ENCODE measurements at places on chromosomes 3 and 15. TPM values are rescaled to one million over a fixed set of nuclear protein-coding genes. Genes with fewer than 3 reads are reported as not detected.

Gene ST3GAL6
- 21.7 TPM for total RNA-seq

Gene TICRR
- total RNA-seq = 0.52 TPM

Gene ATP13A5
- total RNA-seq = 1.1 TPM

Gene PXK
- 41.7 TPM for total RNA-seq

Gene NR1I2
- 0.55 TPM for total RNA-seq

Gene XCR1
- 0.18 TPM for total RNA-seq

Gene WNT7A
- total RNA-seq = 2.0 TPM

Gene KY
- total RNA-seq = 0.06 TPM

Gene IQCF2
- not detected for total RNA-seq

Gene MORC1
- not detected for total RNA-seq

Gene RHOV
- 8.5 TPM for total RNA-seq

Gene ADGRG7
- total RNA-seq = not detected

Gene AADAC
- 33.3 TPM for total RNA-seq

Gene FANCD2OS
- total RNA-seq = not detected

Gene SLCO2A1
- 27.2 TPM for total RNA-seq

- H3K4me1 ChIP-seq = no peaks in the 10 kb centered on the region
- no peak overlapping the region for H3K4me3 ChIP-seq
- H3K27me3 ChIP-seq = no peaks in the 10 kb centered on the region
- H3K36me3 ChIP-seq = no peaks in the 10 kb centered on the region
Observed at GRCh38 chr3:30227571-30228301, 378.7 kb upstream of the TGFBR2 start.

GRCh38 chr15:95944661-95945255 is 385.7 kb upstream of the NR2F2 start:
- no peaks in the 10 kb centered on the region for H3K27me3 ChIP-seq
- H3K4me1 ChIP-seq = no peaks in the 10 kb centered on the region
- H3K4me3 ChIP-seq = no peak overlapping the region
- no peak overlapping the region for H3K27ac ChIP-seq
- no peaks in the 10 kb centered on the region for H3K36me3 ChIP-seq

- no peaks in the 10 kb centered on the region for H3K27me3 ChIP-seq
- no peaks in the 10 kb centered on the region for H3K4me1 ChIP-seq
- no peak overlapping the region for H3K27ac ChIP-seq
Observed at GRCh38 chr15:92954578-92954977, 54.5 kb downstream of the CHD2 start.

DNA sequence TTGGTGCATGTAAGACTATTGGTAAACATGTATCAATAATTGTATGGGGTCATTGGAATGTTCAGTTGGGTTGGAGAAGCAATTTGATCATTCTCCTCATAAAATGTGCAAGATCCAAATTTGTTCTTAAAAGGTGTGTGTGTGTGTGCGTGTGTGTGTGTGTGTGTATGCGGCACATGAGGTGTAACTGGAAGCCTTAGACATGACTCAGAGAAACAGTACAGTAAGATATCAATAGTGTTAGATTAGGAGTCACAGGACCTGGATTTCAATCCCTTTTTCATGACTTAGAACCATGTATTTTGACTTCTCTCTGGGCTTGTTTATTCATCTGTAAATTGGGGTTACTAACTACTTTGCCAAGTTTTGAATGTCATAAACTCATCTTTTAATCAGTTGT is 38.3 kb downstream of the RSRC1 start:
- no peaks in the 10 kb centered on the region for H3K27me3 ChIP-seq
- no peaks in the 10 kb centered on the region for H3K36me3 ChIP-seq
- H3K4me1 ChIP-seq = no peaks in the 10 kb centered on the region
- H3K27ac ChIP-seq = no peak overlapping the region
- no peak overlapping the region for H3K4me3 ChIP-seq

DNA sequence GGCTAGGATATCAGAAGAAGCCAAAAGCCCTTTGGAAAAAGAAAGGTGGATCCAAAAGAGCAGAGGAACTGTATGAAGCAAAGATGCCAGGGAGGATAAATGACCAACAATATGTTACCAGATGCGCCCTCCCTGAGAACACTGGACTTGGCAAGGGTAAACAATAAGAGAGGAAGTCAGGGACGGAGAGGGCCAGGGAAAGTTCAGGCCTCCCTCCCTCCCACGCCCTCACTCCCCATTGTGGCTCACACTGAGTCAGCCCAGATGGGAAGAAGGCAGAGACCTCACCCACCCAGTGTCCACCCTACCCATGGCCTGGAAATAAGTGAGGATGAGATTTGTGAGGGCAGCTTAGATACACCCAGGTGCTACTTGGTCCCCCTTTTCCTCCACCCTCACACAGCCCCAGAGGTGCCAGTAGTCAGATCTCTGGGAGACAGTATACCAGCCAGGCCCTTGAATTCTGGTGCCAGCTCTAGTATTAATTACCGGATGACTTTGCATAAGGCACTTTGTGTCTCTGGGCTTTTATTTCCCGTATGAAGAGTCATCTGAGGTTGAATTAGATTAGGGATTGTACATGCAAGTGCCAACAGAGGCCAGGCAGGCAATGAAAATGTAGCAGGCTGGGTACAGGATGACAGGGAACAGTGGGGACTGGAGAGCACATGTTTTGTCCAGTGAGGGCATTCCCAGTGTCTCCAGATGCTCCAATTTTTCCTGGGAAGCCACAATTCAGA is 35.1 kb upstream of the FRMD4B start:
- no peak overlapping the region for H3K4me3 ChIP-seq
- no peaks in the 10 kb centered on the region for H3K4me1 ChIP-seq
- no peaks in the 10 kb centered on the region for H3K27me3 ChIP-seq

- no peaks in the 10 kb centered on the region for H3K36me3 ChIP-seq
- H3K27me3 ChIP-seq = no peaks in the 10 kb centered on the region
- peaks cover 4% of the 10 kb centered on the region for H3K4me1 ChIP-seq
- peak; percentile 93 for DNase-seq
- no peak overlapping the region for H3K4me3 ChIP-seq
Observed at GRCh38 chr3:9198899-9199335, 50.5 kb downstream of the SRGAP3 start.

DNA sequence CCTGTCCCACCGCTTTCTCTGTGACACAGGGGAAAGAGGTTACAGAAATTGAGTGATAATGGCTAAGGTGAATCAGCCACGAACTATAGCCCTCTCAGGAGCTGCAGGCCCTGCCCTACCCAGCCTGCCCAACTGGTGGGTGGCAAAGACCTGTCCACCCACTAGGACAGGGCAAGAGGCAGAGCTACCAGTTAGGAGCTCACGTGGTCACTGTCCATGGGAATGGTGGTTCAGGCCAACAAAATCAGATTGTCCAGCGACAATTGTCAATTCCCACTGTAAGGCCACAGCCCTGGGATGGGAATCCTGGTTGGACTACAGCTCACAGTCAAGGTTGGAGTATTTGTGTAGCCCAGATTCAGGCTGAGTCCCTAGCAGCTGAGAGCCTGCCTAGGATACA is 75.0 kb downstream of the PPCDC start:
- H3K4me1 ChIP-seq = no peaks in the 10 kb centered on the region
- H3K36me3 ChIP-seq = no peaks in the 10 kb centered on the region
- H3K4me3 ChIP-seq = no peak overlapping the region
- no peak overlapping the region for H3K27ac ChIP-seq
- DNase-seq = no peak

DNA sequence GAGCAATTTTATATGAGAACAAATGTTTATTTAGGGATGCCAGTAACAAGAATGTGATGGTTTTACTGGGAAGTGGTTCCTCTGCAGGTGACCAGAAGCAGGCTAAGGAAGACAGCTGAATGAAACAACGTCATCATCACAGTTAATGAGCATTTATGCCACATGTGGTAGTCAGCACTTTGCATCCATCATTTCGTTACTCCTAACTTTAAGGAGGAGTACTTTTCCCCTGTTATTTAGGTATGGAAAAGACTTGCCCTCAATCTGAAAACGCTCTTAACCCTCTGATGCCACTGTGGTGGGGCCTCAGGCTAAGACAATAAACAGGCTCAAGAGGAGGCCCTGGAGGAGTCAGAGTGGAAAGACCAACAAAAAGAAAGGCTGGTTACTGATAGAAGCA is 31.2 kb downstream of the INTS14 start:
- peaks cover 6% of the 10 kb centered on the region for H3K4me1 ChIP-seq
- peaks cover 41% of the 10 kb centered on the region for H3K36me3 ChIP-seq
- peak overlapping the region; percentile 52 for H3K27ac ChIP-seq

- no peaks in the 10 kb centered on the region for H3K4me1 ChIP-seq
- no peaks in the 10 kb centered on the region for H3K36me3 ChIP-seq
- H3K4me3 ChIP-seq = no peak overlapping the region
- no peaks in the 10 kb centered on the region for H3K27me3 ChIP-seq
Observed at GRCh38 chr15:81485806-81486205, 111.8 kb upstream of the TMC3 start.

DNA sequence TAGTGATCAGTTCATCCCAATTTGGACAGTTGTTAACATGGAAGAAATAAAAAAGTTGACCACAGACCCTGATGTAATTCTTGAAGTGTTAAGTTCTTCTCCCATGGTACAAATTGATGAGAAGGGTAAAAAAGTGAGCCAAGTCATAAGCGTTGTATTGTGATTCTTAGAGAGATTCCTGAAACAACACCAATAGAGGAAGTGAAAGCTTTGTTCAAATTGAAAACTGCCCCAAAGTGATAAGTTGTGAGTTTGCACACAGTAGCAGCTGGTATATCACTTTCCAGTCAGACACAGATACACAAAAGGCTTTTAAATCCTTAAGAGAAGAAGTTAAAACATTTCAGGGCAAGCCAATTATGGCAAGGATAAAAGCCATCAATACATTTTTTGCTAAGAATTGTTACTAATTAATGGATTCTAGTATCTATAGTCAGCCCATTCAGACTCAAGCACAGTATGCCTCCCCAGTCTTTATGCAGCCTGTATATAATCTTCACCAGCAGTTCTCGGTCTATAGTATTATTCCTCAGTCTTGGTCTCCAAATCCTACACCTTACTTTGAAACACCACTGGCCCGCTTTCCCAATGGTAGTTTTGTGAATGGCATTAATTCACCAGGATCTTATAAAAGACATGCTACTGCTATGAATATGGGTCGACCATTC is 38.2 kb downstream of the CDIN1 start:
- H3K4me3 ChIP-seq = no peak overlapping the region
- H3K27ac ChIP-seq = no peak overlapping the region
- DNase-seq = no peak
- H3K4me1 ChIP-seq = no peaks in the 10 kb centered on the region
- H3K36me3 ChIP-seq = no peaks in the 10 kb centered on the region

DNA sequence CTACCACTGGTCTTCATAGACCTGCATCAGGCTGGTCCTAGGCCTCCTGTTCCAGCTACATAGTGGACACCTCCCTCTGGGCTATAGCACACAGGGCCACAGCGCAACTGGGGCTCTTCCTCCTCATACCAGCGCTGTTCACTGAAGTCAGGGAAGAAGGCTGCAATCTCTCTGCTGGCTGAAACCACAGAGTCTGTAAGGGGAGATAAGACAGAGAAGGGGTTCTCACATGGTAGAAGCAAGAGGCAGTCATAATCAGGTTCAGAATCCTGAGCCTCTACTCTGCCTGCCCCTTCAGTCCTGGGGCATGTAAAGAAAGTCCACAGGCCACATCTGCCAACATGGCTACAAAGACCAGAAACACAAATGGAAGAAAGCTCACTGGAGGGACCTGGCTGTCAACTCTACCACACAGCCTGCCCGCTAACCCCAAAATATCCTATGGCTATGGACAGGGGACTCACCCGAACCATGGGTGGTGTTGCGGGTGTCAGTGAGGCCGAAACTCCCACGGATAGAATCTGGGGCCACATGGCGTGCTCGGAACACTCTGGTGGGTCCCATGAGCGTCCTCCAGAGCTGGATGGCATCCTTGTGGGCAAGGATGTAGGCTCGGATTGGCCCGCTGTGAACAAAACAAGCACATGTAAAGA is 38.7 kb downstream of the SPINK8 start:
- DNase-seq = no peak
- H3K4me1 ChIP-seq = no peaks in the 10 kb centered on the region
- no peak overlapping the region for H3K4me3 ChIP-seq
- H3K36me3 ChIP-seq = peaks cover 9% of the 10 kb centered on the region

DNA sequence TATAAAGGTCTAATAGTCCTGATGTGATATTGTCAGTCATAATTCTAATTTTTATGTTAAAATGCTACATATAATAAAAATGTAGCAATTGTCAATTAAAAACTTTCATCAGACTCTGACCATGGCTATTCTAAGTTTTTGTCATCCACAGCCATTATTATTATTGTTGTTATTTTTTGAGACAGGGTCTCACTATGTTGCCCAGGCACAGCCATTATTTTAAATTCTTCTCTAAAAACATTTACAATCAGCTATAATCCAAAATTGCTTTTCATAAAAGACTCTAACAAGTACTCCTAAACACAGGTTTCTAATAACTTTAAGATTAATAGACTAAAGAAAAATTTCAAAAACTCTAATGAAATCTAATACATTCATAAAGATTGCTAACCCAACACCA is 41.0 kb upstream of the SETD2 start:
- no peak for DNase-seq
- no peaks in the 10 kb centered on the region for H3K36me3 ChIP-seq
- no peaks in the 10 kb centered on the region for H3K27me3 ChIP-seq
- H3K4me3 ChIP-seq = no peak overlapping the region

DNA sequence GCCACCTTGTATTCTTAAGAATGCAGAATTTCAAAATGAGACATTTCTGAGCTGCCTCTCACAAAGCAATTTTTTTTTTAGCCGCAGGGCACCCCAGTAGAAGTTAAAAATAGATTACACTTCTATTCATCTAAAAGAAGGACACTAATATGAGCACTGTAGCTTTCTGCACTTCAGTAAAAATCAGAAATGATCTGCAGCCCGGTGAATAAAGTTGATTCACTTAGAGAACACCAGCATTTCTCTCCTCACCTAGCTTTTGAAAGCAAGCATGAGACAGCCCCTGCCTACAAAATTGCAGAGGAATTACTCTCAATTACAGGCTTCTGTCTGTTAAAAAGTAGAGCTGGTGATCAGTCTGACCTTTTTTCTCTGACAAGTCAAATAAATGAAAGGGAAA is 1062.4 kb downstream of the FHIT start:
- no peaks in the 10 kb centered on the region for H3K4me1 ChIP-seq
- H3K27me3 ChIP-seq = no peaks in the 10 kb centered on the region
- DNase-seq = no peak

DNA sequence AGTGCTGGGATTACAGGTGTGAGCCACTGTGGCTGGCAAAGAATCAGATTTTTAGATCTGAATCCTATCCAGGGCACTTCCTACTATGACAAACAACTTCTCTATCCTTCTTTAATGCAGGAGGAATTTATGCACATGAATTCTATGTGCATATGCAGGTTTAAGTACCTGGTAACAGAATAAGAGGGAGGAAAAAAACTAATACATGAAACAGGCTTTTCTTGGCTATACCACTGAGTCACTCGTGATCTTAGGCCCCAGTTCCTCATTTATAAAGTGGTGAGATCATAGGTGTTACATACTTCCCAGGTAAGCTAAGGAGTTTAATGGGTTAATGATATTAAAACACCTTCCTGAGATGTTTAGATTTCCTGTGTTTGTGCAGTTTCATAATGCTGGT is 108.2 kb downstream of the TP63 start:
- H3K36me3 ChIP-seq = no peaks in the 10 kb centered on the region
- no peak overlapping the region for H3K4me3 ChIP-seq
- no peak overlapping the region for H3K27ac ChIP-seq
- H3K27me3 ChIP-seq = no peaks in the 10 kb centered on the region
- DNase-seq = no peak
- no peaks in the 10 kb centered on the region for H3K4me1 ChIP-seq

- no peaks in the 10 kb centered on the region for H3K27me3 ChIP-seq
- no peak overlapping the region for H3K4me3 ChIP-seq
- no peaks in the 10 kb centered on the region for H3K36me3 ChIP-seq
- no peak overlapping the region for H3K27ac ChIP-seq
- no peaks in the 10 kb centered on the region for H3K4me1 ChIP-seq
Observed at GRCh38 chr15:51382787-51383186, 41.3 kb downstream of the GLDN start.

GRCh38 chr15:70509282-70509662 is 254.1 kb downstream of the UACA start:
- H3K27me3 ChIP-seq = no peaks in the 10 kb centered on the region
- H3K4me3 ChIP-seq = no peak overlapping the region
- peaks cover 3% of the 10 kb centered on the region for H3K4me1 ChIP-seq
- H3K27ac ChIP-seq = no peak overlapping the region
- DNase-seq = no peak
